ENCODE measurements at places on chromosomes 2 and 18.

DNA sequence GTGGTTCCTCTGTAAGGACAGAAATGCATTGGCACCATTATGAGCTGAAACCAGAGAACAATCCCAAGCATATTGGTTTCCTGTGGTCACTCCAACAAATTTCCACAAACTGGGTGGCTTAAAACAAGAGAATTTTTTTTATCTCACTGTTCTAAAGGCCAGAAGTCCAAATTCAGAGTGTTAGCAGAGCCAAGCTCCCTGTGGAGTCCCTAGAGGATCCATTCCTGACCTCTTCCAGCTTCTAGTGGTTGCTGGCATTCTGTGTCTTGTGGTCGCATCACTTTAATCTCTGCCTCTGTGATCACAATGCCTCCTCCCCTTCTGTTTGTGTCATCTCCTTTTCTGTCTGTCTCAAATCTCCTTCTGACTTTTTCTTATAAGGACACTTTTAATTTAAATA lies 380.3 kb downstream of the NYAP2 start:
- DNase-seq = no peak

GRCh38 chr2:2568411-2568810 lies 237.3 kb upstream of the MYT1L start:
- no peak for DNase-seq

- DNase-seq = no peak
Observed at GRCh38 chr2:28626891-28627421, 124.7 kb upstream of the PPP1CB start.

DNA sequence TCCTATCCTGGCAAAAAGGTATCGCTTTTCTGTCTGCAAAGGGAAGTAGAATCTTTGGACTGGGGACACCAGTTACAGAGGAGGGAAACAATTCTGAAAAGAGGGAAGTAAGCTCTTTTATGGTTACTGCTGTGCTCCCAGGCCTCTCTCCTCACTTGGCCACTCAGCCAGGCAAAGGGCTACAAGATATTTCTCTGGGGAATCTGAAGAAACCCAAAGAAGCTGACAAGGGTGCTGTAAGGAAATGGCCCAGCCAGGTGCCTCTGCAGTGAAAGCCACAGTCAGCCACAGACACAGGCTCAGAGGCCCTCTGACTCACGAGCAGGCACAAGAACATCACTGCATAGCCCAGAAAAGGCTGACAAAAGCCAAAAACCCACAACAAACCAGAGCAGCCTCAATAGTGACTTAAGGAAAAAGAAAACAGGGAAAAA lies 5.8 kb downstream of the HDLBP start:
- DNase-seq = no peak

DNA sequence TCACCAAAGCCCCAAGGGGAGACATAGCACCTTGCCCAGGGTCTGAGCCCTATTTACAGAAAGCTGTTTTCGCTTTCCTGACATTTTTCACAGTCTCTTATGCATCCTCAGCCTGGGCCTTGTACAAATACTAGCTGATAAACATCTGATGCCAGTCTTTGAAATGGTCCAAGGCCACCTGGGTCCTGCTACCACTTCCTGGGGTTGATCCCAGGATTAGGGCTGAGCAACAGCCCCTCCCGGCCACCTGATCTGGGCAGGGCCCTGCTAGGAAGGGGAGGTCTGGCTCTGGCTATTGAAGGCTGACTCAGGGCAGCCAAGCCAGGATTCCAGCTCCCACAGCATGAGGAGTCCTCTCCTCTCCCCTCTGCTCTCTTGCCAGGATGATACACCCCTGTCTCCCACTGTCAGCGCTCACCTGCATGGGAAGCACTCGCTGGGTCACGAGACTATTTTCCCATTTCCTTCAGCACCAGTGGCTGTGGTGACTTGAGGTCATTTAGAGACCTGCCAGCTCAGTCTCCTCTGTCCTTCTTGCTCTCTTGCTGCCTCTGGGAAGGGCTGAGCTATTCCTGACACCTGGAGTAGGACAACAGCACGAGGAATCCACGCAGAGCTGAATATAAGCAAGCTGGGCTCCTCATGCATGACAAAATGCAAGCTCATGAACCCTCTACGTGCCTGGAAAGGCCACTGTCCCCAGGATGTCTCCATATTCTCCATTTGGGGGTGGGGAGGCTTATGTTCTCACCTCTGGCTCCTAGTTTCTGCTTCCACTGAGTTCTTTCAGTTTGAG lies 53.0 kb upstream of the LGALSL start:
- DNase-seq = no peak

Data from lung microvascular endothelial cell (primary cell).